MCF 10A (cell line): ENCODE measurements at places on chromosomes 7 and 10. TPM values are rescaled to one million over a fixed set of nuclear protein-coding genes. Genes with fewer than 3 reads are reported as not detected.

- H3K36me3 ChIP-seq, result no peaks in the 10 kb centered on the region
- H3K27ac ChIP-seq, result no peak overlapping the region
- H3K4me3 ChIP-seq, result no peak overlapping the region
These were observed 34.5 kb downstream of the MKI67 start for GRCh38 chr10:128091636-128092210.

DNA sequence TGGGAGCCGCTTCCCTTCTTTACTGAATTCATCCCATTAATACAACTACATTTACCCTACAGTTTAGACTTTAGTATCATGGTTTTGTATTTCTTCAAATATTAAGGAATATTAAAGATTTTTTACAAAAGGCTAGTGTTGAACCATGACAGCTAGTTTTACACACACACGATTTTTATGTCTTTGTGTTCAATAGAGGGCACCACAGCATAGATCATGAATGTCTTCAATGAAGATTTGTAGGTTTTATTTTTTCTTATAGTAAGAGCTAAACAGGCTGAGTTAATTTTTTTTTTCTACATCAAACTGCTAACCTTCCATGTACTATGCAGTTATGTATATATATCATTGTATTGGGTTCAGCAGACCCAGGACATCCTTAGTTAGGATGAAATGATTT lies 76.9 kb downstream of the SNX10 start:
- H3K27ac ChIP-seq, result no peak overlapping the region
- H3K4me3 ChIP-seq, result no peak overlapping the region
- no peaks in the 10 kb centered on the region for H3K27me3 ChIP-seq
- peak; percentile 14 for DNase-seq
- H3K4me1 ChIP-seq, result no peaks in the 10 kb centered on the region

DNA sequence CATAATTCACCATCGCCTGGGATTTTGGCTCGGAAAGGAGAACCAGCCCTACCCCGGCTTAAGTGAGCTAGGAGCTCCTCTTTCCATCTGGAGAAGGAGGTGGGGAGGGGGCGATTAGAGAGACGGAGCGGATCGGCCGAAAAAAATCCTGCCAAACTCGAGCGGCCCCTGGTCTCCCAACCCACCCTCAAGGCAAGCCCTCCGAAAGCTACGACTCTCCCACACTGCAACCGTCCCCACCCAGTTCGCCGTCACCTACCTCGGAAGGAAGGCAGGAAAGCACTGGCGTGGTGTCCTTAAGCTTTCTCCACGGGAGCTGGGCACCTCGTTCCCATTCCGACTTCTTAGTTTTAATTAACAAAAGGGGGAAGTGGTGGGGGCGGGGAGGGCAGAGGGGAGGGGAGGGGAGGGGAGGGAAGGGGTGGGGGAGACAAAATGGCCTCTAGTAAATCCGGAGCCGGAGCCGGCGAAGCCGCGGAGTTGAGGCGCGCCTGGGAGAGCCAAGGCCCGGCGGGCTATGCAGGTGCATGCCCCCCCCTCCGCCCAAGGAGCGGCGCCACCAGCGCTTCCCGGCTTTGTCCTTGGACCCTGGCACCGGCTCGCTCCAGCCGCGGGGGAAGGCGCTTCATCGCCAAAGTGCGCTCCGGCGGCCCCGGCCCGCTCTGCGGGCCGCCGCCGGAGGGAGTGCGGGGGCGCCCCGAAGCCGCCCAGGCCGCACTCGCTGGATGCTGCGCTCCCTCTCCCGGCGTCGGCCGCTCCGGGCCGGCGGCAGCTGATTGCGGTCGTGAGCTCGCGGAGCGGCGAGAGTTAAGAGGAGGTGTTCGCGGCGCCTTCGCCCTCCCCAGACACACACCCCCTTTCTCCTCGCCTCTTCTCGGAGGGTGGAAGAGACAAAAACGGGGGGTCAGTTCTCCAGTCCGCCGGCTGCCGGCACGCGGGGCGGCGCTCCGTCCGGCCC lies at the start of gene LRRC4:
TSS of gene LRRC4 (minus strand) at position 784 of the 958 bp plus-strand sequence. CDS start 797 bp downstream, outside the sequence.
- no peak within 1 kb of the TSS for H3K4me3 ChIP-seq
- peaks cover 30% of the 10 kb centered on the region for H3K36me3 ChIP-seq
- DNase-seq, result no peak
- no peak within 1 kb of the TSS for H3K27ac ChIP-seq

DNA sequence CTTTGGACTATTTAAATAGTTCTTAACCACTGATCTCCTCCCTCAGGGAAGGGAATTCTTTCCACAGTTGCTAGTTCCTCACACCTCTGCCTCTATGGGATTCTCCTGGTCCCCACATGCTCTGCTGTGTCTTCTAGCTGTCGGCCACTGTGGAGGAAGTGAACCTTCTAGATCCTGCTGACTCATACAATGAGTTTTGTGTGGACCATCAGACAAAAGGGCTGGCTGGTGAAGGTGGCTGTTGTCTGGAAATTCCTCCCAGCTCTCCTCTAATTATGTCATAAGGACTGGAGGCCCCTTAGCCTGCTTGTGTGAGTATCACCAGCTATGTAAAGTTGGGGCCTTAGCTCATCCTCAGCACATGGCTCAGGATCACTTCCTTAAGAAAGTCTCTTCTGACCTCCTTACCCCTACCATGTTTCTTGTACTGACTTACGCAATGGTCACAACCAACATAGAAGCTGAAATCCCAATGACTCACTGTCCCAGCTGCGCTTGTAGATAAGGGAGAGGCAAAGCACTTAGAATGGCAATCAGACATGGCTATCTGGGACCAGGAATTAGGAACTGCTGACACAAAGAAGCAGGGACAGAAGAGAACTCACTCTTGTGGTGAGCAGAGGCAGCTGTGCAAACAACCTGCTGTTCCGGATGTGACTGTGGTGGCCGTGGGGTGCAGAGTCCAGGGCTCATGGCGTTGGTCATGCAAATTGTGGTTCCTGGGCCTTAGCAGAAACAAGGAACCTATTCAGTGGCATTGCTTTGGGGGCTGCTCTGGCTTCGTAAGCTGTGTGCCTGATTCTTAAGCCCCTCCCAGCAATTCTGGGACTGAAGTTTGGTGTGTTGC lies 2.5 kb upstream of the MACC1 start:
- H3K4me3 ChIP-seq, result no peak overlapping the region
- no peaks in the 10 kb centered on the region for H3K36me3 ChIP-seq
- peak; percentile 82 for DNase-seq
- H3K27ac ChIP-seq, result peak overlapping the region; percentile 77
- peaks cover 45% of the 10 kb centered on the region for H3K4me1 ChIP-seq

GRCh38 chr7:14209896-14210484 lies 220.5 kb upstream of the ETV1 start:
- no peak overlapping the region for H3K4me3 ChIP-seq
- no peaks in the 10 kb centered on the region for H3K27me3 ChIP-seq
- no peaks in the 10 kb centered on the region for H3K36me3 ChIP-seq

GRCh38 chr10:44864051-44864450 lies 47.1 kb upstream of the TMEM72 start:
- H3K36me3 ChIP-seq, result no peaks in the 10 kb centered on the region
- peaks cover 18% of the 10 kb centered on the region for H3K27me3 ChIP-seq
- H3K4me1 ChIP-seq, result no peaks in the 10 kb centered on the region
- peak overlapping the region; percentile 70 for H3K4me3 ChIP-seq
- no peak overlapping the region for H3K27ac ChIP-seq

GRCh38 chr7:17608114-17608833 lies 309.8 kb downstream of the AHR start:
- H3K27ac ChIP-seq, result peak overlapping the region; percentile 86
- DNase-seq, result peak; percentile 60
- no peaks in the 10 kb centered on the region for H3K27me3 ChIP-seq
- peaks cover 28% of the 10 kb centered on the region for H3K4me1 ChIP-seq
- no peaks in the 10 kb centered on the region for H3K36me3 ChIP-seq

TMEM176B gene
- total RNA-seq, result 0.42 TPM in 1 of 2 replicates, not detected in the other

MSMB gene
- not detected in 2 replicates for total RNA-seq
